ENCODE measurements at places on chromosomes 1 and 21.

- no peak for DNase-seq
These were observed 175.5 kb downstream of the CLIC6 start for GRCh38 chr21:34844013-34844923.

- DNase-seq: no peak
These were observed 87.3 kb upstream of the SMYD2 start for GRCh38 chr1:214193691-214194090.

- no peak for DNase-seq
These were observed 67.5 kb downstream of the PLA2G4A start for GRCh38 chr1:186896211-186896610.

GRCh38 chr1:1567891-1568291, 6.8 kb downstream of the SSU72 start:
- no peak for DNase-seq

DNA sequence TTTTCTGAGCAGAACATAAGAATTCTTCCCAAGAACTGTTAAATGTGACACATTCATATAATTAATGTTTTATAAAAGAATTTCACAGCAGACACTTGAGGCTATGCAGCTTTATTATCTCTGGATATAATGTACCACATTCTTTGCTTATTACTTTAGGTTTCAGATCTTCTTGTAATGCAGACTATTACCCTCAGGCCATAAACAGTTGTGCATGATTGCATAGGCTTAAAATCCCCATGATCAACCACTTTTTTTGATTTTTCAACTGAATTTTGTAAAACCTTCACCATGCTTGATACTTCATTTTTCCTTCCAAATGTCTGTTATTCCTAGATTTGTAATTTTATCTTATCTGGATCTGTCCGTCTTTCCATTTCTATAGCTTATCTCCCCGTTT, 1355.7 kb downstream of the BRINP3 start:
- no peak for DNase-seq

- DNase-seq: no peak
These were observed 15.7 kb downstream of the NLRP3 start for GRCh38 chr1:247431643-247432042.

- no peak for DNase-seq
These were observed 430.6 kb upstream of the DAB1 start for GRCh38 chr1:57854436-57854835.

GRCh38 chr21:45629046-45629981, 14.2 kb upstream of the PCBP3 start:
- DNase-seq: no peak

DNA sequence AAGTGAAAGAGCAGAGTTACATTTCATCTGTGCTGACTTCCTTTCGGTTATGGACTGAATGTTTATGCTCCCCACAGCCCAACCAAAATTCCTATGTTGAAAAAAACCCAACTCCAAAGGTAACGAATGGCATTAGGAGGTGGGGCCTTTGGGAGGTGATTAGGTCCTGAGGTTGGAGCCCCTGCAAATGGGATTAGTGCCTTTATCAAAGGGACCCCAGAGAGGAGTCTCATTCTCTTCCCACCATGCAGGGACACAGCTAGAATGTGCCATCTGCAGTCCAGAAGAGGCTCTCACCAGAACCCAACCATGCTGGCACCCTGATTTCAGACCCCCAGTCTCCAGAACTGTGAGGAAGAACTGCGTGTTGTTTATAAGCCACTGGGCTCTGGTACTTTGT, 199.3 kb downstream of the TOMM20 start:
- no peak for DNase-seq

- no peak for DNase-seq
These were observed 1.8 kb downstream of the ERRFI1 start for GRCh38 chr1:8024329-8024728.

DNA sequence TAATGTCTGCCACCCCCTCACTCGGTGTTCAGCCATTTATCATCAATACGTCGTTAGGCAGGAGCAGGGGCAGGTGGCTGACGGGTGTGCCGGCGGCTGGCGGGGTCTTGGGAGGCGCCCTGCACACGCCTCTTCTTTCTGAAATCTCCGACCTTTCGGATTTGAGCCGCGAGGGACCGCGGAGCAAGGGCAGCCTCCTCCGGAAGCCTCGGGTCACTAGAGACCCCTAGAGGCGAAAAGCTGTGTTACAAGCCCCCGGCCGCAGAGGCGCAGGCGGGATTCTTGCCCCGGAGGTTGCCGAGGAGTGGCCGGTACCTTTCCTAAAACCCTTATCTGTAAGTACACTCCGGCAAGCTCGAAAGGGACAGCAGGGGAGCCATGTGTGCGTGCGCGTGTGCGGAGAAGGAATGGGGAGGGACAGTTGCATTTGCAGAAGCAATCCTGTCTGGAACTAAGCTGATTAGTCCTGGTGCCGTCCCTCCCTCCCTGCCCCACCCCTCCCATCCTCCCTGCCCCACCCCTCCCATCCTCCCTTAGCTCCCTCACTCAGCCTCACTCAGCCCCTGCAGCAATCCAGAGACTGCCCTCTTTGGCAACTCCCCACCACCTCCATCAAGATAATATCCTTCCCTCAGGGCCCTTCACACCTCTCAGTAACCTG, 11.0 kb downstream of the BRINP2 start:
- no peak for DNase-seq

- DNase-seq: no peak
These were observed 64.9 kb upstream of the KRTAP19-8 start for GRCh38 chr21:31103163-31103562.

DNA sequence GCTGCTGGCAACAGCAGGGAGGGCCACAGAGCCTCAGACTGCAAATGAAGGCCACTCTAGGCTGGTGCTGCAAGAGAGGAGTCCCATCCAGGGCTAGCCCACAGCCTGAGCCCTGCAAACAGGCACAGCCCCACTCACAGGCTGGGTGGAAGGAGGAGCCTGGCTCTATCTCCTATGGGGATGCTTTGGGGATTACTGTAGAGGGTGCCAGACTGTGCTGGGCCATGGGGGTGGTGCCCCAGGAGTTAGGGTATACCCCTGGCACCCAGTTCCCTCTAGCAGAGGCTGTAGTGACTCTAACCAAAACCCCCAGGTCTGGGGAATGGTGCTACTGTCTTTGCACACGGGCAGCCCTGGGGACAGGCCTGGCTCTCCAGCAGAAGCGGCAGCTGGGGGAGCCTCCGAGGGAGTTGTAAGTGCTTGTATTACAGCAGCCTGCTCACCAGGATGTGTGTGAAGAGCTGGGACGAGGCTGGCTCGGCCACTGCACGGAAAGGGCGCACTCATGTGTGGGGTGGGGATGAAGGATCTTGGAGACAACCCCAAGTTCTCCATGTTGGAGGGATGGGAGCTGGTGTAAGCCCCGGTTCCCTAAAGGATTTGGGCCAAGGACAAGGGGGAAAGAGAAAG, 23.4 kb upstream of the EVA1B start:
- no peak for DNase-seq

DNA sequence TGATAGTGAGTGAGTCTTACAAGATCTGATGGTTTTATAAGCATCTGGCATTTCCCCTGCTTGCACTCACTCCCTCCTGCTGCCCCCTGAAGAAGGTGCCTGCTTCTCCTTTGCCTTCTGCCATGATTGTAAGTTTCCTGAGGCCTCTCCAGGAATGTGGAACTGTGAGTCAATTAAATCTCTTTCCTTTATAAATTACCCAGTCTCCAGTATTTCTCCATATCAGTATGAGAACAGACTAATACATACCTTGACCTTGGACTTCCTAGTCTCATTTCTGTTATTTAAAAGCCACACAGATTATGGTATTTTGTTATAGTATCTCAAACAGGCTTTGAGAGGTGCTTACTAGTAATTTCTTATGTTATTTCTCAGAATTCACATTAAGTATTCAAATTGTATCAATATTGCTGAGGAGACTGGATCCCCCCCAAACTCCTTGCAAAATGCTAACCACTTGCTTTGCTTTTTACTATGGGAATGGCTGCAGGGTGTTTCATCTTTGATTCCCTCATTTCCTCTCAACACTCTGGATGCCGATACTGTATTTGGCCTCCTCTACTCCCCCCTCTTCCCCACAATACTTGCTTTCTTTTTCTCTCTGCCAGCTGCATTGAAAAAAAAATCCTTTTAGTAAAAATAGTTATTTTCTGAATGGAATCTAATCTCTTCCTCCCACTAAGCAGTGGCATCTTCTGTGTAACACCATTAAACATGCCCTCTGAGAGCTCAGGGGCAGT, 96.9 kb upstream of the WLS start:
- DNase-seq: no peak

GRCh38 chr21:38234395-38235142, 22.2 kb upstream of the KCNJ15 start:
- DNase-seq: no peak

DNA sequence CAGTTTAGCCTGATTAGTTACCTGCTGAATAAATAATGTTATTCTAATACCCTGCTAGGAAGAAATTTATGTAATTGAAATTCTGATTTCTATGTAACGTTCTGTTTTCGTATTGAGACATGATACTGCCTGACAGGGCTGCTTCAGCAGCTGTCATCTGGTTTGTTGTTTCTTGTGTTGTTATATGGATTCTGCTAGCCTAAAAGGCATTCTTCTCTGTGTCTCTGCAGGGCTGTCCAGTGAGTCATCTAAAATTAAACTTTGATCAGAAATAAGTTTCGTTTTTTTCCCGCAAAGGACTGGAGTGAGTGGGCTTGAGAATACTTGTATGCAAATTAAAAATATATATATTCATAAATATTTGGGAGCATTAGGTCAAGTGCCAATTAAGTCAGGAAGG, 93.0 kb downstream of the DYRK1A start:
- no peak for DNase-seq

GRCh38 chr1:203663821-203664220, 37.2 kb downstream of the ATP2B4 start:
- no peak for DNase-seq

- DNase-seq: no peak
These were observed 2.7 kb upstream of the PTPN22 start for GRCh38 chr1:113874012-113874879.

GRCh38 chr1:211267204-211267857, 8.2 kb downstream of the RCOR3 start:
- no peak for DNase-seq

GRCh38 chr1:163168053-163168452, 34.7 kb downstream of the RGS5 start:
- no peak for DNase-seq

DNA sequence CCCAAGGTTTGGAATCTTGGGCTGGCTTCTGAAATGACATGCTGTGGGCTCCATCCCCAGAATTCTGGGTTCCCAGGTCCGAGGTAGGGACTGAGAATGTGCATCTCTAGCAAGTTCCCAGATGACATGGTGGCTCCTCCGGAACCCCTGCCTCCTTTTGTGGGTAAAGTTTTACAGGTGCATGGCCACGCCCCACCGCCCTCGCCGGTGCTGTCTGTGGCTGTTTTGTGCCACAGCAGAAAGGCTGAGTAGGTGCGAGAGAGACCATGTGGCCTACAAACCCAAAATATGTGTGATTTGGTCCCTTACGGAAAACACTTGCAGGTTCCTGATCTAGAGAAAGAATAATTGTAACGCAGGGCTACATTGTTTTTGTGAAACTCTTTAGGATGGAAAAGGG, 30.9 kb downstream of the SKI start:
- DNase-seq: peak; percentile 36

- peak; percentile 64 for DNase-seq
These were observed 32.1 kb downstream of the CD244 start for GRCh38 chr1:160830321-160831153.

GRCh38 chr1:214422137-214422671, 129.2 kb downstream of the PTPN14 start:
- no peak for DNase-seq

DNA sequence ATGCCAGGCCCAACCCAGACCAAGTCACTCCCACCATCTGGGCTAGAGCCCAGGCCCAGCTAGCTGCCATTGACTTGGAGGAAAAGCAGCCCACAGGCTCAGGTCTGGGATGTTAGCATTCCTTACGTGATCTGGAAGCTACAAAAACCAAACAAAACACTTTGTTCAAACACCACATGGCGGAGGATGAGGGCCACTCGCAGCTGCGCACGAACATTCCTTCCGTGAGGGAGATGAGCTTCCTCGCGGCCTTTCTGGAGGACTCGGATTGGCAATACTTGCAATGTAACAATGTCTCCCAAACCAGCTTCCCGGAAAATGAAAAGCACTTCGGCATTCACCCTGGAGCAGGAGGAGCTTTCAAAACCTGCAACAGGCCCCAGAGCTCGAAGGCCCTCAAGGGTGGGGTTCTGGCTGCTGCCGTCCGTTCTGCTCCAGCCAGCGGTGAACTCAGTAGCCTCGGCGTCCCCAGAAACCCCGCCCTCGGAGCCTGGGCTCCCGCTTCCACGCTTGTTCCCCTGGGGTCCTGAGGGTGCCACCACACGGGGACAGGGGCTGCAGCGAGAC, 40.5 kb downstream of the COL6A1 start:
- no peak for DNase-seq

- no peak for DNase-seq
These were observed 142.4 kb downstream of the TLR5 start for GRCh38 chr1:223000632-223001031.

DNA sequence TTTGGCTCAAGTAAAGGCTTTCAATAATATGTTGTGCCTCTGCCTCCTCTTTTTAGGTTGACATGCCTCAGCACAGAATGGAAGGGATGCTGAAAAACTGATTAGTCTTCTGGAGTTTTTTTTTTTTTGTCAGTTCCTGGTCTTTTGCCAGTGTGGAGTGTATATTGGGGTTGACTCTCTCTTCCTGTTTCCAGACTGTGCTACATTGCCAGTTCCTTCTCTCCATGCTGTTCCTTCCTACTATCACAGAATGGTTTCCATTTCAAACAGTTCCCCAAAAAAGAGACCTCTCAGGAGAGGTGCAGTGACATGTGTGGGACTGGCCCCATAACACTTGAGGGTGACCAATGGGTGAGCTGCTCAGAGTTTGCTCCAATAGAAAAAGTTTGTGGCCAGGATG, 101.7 kb upstream of the ETV3 start:
- no peak for DNase-seq

DNA sequence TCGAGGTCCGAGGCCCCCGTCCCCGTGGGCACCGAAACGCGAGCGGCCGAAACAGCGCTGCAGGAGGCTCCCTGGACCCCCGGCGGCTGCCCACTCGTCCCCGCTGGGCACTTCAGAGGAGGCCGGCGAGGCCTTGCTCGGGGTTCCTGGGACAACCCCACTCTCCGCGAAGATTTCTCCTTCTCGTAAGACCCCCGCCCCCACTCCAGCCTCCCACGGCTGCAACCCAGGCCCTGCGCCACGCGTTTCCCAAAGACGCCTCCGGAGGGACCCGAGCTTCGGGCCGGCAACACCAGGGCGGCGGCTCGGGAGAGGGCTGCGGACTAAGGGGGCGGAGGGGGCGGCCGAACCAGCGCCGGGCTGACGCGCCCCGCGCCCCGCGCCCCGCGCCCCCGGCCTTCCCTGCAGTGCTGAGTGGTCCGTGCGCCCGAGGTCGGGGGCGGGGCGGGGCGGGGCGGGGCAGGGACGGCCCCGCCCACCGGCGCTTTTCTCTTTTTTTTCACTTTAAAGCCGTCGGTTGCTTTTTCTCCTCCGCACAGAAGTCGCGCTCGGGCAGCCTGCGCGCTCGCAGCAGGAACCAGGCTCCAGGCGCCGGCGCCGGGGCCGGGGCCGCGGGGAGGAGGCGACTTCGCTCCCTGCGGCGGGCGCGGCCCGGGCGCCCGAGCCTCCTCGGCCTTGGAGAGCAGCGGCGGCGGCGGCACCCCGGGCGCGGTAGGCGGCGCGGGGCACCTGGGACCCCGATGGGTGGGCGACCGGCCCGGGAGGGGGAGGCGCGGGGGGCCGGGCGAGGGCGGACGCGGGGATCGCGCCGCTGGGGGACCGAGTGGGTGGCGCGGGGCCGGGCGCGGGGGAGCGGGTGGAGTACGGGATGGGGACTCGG, at the start of gene SPSB1:
SPSB1 (plus strand) TSS at position 534 of the 880 bp plus-strand sequence. CDS start 62,998 bp downstream, outside the sequence.
- peak; percentile 42 for DNase-seq

- no peak for DNase-seq
These were observed 75.4 kb downstream of the VWA5B1 start for GRCh38 chr1:20366056-20366462.

All from stimulated activated CD8-positive, alpha-beta memory T cell treated with anti-CD3 and anti-CD28 coated beads, Interleukin-15, amount 100 ng/mL, for 4 hours (primary cell).